ENCODE measurements at places on chromosomes 7 and 10. TPM values are rescaled to one million over a fixed set of nuclear protein-coding genes. Genes with fewer than 3 reads are reported as not detected.

GRIFIN gene
- not detected for total RNA-seq

SBDS gene
- 300 TPM for total RNA-seq

TUBAL3 gene
- not detected for total RNA-seq

SPRN gene
- 0.09 TPM for total RNA-seq

MCU gene
- 16.1 TPM for total RNA-seq

- no peaks in the 10 kb centered on the region for H3K36me3 ChIP-seq
- H3K4me1 ChIP-seq = no peaks in the 10 kb centered on the region
- no peak for DNase-seq
- H3K27ac ChIP-seq = no peak overlapping the region
Observed at GRCh38 chr7:18064242-18064838, 36.7 kb upstream of the PRPS1L1 start.

DNA sequence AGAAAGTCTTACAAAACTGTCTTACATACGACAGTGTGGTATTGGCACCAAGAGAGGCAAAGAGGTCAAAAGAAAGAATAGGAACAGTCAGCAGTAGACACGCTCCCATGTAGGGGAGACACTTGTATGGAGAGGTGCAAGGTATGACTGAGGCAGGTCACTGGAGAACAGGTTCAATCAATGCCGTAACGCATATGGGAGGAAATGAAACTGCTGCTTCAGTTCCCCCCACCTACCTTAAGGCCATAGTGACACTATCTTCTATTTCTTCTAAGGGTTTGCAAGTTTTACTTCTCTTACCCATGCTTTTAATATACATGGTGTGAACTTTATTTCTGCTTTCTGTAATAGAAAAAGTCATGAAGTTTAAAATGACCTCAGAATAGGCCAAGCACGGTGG, 5.5 kb upstream of the PITRM1 start:
- H3K27ac ChIP-seq = no peak overlapping the region
- peaks cover 7% of the 10 kb centered on the region for H3K4me1 ChIP-seq
- DNase-seq = no peak
- no peak overlapping the region for H3K4me3 ChIP-seq
- H3K27me3 ChIP-seq = no peaks in the 10 kb centered on the region

- H3K27ac ChIP-seq = peak overlapping the region; percentile 42
- no peaks in the 10 kb centered on the region for H3K4me1 ChIP-seq
- no peaks in the 10 kb centered on the region for H3K27me3 ChIP-seq
- H3K4me3 ChIP-seq = peak overlapping the region; percentile 16
Observed at GRCh38 chr7:10225275-10225674, 748.4 kb upstream of the PHF14 start.

DNA sequence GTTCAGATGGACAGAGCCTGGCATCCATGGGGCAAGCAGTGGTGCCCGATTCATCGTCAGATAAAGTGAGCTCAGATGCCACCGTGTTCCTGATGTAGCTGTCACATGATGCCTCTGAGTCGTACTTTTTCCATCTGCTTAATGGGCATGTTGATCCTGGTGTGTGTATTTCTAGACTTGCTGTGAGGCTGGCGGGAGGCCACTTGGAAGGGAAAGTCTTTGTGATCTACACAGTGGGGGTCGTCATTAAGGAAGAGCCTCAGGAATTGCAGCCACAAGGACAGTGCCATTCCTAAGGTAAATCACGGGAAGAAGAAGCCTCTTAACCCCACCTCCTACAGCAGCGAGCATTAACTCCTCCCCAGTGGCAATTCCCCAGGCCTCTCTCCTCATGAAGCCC, 63.0 kb downstream of the RGS10 start:
- no peak overlapping the region for H3K4me3 ChIP-seq
- no peak overlapping the region for H3K27ac ChIP-seq
- no peak for DNase-seq
- no peaks in the 10 kb centered on the region for H3K4me1 ChIP-seq
- H3K27me3 ChIP-seq = no peaks in the 10 kb centered on the region
- H3K36me3 ChIP-seq = no peaks in the 10 kb centered on the region

- H3K27ac ChIP-seq = no peak overlapping the region
- peaks cover 12% of the 10 kb centered on the region for H3K4me1 ChIP-seq
- no peak overlapping the region for H3K4me3 ChIP-seq
- H3K36me3 ChIP-seq = no peaks in the 10 kb centered on the region
- no peak for DNase-seq
Observed at GRCh38 chr7:27997188-27997707, 183.3 kb downstream of the JAZF1 start.

Measured in heart right ventricle (tissue), 16 donors.